Renal pelvis (tissue), 12 donors: ENCODE measurements at places on chromosomes 16 and 17. TPM values are rescaled to one million over a fixed set of nuclear protein-coding genes. Genes with fewer than 3 reads are reported as not detected.

DNA sequence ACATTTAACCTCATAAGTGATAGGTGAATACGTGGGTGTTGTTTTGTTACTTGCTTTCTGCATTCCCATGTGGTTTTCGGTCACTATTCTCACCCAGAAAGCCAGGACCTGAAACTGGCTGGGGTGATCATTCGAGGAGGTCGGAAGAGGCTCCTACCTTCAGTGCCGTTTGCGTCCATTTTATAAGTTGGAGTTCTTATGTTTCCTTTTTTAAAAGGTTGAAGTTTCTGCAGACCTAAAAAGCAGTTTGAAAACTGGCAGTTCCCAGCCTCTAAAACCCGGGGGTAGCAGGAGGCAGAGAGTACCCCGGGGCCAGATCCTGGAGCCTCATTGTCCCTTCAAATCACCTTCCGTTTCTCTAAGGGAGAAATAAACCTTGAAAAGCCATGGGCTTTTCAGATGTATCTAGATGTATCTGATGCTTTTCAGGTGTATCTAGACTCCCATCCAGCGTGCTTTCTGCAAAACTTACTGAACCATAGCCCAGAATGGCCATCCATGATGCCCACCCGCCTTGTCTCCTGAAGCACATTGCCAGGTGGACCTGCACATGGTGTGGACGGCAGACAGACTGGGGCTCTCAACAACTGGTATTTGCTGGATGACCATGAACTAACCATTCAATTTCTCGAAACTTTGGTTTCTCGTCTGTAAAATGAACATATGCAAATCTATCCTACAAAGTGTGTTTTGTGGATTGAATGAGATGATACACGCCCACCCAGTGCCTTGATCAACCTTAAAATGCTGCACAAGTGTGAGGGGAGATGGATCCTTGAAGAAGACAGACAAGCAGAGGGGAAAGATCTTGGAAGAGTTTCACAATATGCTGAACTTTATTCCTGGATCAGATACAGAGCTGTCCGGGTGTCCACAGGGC, 1.3 kb downstream of the NLRC5 start:
- DNase-seq: no peak

TANC2 gene
- polyA plus RNA-seq: 35.8 TPM

TNFRSF17 gene
- not detected for polyA plus RNA-seq

- no peak for DNase-seq
These were observed 34.9 kb downstream of the CHD9 start for GRCh38 chr16:53089434-53090285.

GRCh38 chr16:86018941-86019340, 120.0 kb downstream of the IRF8 start:
- DNase-seq: no peak

TGFB1I1 gene
- 54.9 TPM for polyA plus RNA-seq

DNA sequence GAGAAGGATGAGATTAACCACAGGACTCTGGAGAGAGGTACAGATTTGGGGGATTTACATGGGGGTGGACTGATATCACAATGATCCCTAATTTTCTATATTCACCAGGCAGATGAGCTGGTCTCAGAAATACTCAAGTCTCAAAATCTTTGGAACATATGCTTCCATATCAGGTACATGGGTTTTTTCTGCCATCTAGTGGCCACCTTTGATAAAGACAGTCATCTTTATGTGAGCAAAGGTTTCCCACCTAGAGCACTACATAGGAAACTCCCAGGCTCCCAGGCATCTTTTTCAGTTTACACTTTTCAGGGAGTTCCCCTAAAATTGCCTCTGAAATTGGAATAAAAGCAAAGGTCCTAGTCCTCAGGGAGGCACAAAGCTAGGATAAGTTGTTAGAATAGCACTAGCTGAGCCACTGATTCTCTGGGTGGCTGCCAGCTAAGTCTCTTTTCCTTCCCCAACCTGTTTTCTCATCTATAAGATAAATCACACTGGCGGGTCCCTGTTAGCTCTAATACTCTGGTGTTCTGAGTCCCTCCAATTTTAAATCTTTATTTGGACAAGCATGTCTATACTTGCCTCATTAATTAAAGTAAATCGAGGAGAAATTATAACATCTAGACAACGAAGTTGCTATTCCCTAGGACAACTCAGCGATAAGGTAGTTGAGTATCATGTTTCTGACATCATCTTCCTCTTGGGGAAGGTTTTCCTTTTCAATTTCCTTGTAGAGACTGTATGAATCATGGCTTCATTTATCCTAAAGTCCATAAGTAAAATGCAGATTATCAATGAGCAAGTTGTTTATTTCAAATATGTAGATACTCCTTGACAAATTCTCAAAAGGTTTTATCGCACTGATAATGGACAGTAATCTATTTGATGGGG, 19.0 kb upstream of the MON1B start:
- peak; percentile 49 for DNase-seq

DNA sequence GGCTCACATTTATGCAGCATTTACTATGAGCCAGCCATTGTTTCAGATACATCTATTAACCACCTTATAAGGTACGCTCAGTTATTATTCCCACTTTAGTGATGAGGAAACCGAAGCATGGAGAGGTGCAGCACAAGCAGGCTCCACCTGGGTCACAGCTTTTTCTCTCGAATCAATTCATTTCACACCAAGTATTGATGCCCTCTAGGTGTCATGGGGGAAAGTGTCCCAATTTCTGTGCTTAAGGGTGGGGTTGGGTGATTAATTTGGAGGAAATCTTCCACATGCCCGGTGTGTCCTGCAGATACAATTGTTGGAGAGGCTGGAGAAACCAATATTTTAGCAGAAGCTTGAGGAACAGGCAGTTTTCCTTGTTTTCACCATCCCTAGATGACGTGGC, 62.7 kb upstream of the DNAJA2 start:
- DNase-seq: no peak

DNA sequence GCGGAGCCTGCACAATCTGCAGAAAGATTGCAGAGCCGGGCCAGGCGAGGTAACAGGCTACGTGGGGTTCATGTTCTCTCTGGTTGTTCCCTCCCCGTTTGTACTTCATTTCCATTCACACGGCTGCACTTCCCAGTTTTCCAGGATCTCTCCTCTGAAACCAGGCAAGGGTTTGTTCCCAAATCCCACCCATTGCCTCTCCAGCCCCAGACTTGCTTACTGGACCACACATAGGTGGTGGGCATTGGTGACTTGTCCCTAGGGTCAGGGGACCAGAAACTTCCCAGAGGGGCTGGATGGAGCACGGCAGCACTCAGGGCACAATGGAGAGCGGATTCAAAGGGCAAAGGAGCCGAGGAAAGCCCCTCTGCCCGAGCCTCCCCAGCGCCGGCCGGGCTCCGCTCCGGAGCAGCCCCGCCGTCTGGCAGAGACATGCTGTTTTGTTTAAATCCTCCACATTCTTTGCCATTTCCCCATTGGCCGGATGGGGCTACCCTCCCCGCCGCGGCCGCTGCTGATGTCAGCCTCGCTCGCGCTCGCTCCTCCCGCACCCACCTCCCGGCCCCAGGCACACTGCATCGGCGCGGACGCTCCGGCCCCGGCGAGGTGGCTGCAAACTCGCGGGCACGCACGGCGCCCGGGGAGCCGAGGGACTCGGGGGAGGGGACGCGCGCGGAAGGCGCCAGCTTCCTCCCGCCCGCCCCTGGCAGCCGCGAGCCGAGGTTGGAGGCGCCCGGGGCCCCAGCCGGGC, at the start of gene PITPNC1:
PITPNC1 (plus strand) TSS at position 545 of the 751 bp plus-strand sequence.
- DNase-seq: peak; percentile 84

DNA sequence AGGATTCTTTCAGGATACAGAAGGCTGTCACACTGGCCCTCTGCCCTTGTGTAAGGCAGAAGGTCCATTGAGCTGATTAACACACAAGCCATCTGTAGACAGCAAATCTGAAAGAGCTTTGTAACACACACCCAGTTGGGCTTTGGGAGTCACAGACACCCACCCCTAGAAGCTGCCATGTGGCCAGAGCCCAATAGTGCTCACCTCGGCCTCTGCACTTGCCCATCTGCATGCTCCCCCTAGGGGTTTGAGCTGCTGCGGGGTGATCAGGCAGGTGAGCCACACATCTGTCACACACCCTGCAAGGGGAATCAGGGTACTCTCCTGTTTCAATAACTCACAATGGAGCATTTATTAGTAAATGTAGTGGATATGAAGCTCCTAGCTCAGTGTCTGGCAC, 138.3 kb downstream of the CHD9NB start:
- no peak for DNase-seq

PLA2G10 gene
- 0.74 TPM for polyA plus RNA-seq

SOX8 gene
- 3.3 TPM for polyA plus RNA-seq

GRCh38 chr17:79632432-79632735, 21.5 kb upstream of the RBFOX3 start:
- no peak for DNase-seq

SRCIN1 gene
- 6.7 TPM for polyA plus RNA-seq

DNA sequence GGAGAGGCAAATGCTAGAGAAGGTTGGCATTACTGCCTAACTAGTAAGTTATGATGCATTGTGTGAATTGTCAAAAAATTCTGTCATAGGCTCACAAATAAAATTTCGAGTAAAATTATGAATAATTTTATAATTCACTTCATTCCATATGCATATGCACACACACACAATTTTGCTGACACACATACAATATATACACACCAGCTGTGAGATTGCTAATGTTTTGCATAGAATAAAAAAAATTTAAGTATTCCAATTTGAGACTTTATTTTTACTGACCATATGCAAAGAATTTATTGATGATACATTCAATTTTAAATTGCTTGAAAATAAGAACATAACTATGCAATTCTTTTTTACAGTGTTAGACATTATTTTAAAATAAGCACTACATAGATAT, 6.8 kb upstream of the TMEM100 start:
- DNase-seq: no peak

GRCh38 chr16:26441178-26441577, 625.5 kb upstream of the C16orf82 start:
- no peak for DNase-seq

TEX14 gene
- 0.63 TPM for polyA plus RNA-seq

CASKIN2 gene
- polyA plus RNA-seq: 32.7 TPM

DNA sequence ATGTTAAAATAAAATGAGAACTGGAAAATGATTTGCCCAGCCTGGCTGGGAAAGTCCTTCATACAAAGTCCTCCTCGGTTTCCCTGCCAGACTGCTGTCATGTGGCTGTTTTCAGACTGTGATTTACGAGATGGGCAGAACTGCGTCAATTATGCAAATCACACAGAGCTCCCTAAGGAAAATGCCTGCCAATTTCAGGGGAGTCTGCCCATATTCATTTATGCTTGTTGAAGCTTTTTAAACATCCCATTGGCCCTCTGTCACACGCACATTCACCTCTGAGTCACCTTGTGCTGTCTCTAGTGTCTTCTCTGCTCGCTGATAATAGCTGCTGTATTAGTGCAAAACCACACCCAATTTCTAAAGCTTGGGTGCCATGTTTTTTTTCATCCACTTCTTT, 81.7 kb upstream of the FAM20A start:
- no peak for DNase-seq

- no peak for DNase-seq
These were observed 1.5 kb upstream of the NQO1 start for GRCh38 chr16:69727916-69728270.

GRCh38 chr17:67459985-67460384, 82.9 kb downstream of the PITPNC1 start:
- no peak for DNase-seq

GRCh38 chr16:64061621-64062020, 1060.2 kb downstream of the CDH11 start:
- no peak for DNase-seq

CARD14 gene
- 2.1 TPM for polyA plus RNA-seq

GRCh38 chr17:17877529-17878358, 41.0 kb upstream of the SREBF1 start:
- DNase-seq: peak; percentile 86

DNA sequence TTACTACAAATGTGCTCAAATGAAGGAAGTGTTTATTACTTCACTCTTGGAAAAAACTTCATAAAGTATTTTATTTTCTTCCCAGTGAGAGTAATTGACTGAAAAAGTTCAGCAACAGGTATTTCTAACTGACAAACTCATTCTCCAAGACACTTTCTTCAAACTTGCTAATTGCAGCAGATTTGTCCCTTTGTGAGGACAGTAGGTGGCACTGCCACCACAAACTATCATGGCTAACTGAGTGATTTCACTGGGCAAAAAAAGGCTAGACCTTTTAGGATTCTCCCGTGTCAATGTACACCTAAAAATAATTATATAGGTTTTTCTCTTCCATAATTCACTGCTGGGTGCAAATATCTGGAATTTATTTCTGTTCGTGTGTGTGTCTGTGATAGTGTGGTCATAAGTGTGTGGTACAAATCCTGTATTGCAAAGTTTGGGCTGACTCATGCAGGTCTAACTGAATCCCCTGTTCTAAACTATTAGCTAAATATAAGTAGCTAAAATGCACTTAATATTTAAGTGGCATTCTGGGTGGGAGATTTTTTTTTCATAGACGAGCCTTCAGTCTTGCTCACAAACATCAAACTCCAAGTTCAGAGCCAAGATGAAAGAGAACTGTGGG, 3.9 kb downstream of the HS3ST3A1 start:
- DNase-seq: no peak

CXCL16 gene
- 16.1 TPM for polyA plus RNA-seq

DNA sequence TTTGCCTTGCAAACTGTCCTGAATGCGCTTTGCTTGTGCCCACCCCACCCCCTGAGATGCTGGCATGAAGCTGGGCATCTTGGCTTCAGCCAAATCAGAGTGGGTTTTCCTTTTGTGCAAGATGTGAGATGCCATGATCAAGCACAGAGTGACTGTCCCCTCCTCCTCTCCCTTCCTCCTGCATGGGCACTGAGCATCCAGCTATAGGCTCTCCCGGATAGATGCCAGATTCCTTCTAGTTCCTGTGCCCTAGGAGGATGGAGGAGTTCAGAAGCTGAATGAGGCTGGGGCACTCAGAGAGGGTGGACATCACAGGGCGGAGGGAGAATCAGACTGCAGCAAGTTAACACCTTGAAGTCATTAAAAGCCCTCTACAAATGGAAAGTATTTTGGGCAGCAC, 384.1 kb upstream of the CCL2 start:
- DNase-seq: no peak

GRCh38 chr17:74755533-74755932, 7.1 kb downstream of the NHERF1 start:
- DNase-seq: no peak

AOC2 gene
- polyA plus RNA-seq: 2.2 TPM

DNA sequence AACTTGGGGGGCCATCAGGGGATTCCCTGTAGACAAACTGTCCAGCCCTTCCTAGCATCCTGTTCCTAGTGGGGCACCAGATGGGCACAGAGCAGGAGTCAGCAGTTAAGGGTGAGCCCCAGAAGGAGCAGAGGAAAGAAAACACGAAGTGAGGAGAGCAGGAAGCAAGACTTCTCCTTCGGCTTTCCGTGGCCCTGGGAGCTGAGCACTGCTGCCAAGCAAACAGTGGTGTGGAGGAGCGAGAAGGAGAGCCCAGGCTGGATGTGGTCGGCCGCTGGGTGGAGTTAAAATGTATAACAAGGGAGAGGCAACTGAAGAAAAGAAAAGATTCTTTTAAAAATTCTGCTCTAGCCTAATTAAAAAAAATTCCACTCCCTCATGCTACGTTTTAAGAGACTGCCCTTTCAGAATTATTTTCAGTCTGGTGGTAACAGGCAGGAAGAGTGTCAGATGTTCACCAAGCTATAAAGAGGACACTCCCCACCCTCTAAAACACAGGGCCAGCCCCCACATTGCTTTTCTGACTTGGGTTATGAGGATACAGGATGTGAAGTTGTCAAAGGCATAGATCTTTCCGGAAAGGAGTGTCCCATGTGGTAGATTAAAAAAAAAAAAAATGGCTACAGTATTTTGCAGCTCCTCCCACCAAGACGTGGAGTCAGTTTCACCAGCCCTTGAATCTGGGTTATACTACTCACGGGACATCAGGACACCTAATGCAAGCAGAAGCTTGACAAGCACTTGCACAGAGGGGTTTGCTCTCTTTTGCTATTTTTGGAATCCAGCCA, 74.9 kb upstream of the ZFHX3 start:
- peak; percentile 24 for DNase-seq

GRCh38 chr16:68823401-68824135, 19.8 kb upstream of the TANGO6 start:
- no peak for DNase-seq

RNF40 gene
- 120 TPM for polyA plus RNA-seq
